CD4-positive, alpha-beta T cell treated with Interleukin-17A for 4 hours (primary cell): ENCODE measurements at places on chromosomes 5 and 9.

GRCh38 chr9:96413302-96414221 lies 4.6 kb downstream of the ZNF367 start:
- DNase-seq: peak; percentile 50

DNA sequence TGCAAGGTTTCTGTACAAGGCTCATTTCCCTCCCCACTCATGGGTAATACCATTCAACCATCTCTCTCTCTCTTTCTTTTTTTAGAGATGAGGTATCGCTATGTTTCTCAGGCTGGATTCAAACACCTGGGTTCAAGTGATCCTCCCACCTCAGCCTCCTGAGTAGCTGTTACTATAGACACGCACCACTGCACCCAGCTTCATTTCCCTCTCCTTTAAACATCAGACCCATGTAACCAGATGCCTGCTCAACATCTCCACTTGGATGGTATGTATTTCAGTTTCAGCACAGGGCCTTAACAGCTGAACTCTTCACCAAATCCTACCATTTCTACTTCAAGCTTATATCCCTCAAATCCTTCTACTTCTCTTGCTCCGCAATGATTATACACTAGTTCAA lies 117.4 kb downstream of the SSBP2 start:
- no peak for DNase-seq

DNA sequence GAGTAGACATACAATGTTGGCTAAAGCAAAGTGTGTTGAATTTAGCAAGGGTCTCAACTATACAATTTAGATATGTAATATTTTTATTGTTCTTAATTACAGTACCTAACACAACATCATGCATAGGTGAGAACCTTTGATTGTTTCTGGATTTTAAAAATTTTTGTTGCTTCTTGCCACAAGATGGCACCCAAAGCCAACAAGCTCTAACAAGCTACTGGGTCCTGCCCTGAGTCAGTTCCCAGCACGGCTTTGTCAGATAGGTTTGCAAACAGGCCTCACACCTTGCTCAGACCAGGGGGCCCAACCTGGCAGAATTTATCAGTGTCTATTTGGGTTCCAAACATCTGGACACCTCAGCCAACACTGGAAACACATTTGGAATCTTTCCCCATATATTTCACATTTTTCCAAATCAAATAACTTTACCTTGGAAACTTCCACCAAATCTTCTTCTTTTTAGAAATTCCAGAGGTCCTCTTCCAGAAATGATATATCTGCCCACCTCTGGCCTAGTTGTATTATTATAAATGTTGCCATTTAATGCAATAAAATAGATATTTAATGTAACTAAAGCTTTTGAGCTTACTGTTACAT lies 49.5 kb upstream of the EGFLAM start:
- no peak for DNase-seq

GRCh38 chr9:18555105-18555883 lies 81.3 kb downstream of the ADAMTSL1 start:
- DNase-seq: no peak

- DNase-seq: no peak
Observed at GRCh38 chr5:56910210-56910965, 992 bp downstream of the SETD9 start.

DNA sequence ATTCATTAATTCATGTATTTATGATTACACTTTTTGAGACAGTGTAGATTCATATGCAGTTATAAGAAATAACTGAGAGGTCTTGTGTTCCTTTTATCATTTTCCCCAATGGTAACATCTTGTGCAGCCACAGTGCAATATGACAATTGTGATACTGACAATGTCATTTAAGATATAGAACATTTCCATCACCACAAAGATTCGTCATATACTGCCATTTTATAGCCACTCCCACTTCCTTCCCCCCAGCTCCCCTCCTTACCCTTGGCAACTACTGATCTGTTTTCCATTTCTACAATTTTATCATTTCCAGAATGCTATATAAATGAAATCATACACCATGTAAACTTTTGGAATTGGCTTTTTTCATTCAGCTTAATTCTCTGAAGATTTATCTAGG lies 53.8 kb downstream of the NR2F1 start:
- DNase-seq: no peak

DNA sequence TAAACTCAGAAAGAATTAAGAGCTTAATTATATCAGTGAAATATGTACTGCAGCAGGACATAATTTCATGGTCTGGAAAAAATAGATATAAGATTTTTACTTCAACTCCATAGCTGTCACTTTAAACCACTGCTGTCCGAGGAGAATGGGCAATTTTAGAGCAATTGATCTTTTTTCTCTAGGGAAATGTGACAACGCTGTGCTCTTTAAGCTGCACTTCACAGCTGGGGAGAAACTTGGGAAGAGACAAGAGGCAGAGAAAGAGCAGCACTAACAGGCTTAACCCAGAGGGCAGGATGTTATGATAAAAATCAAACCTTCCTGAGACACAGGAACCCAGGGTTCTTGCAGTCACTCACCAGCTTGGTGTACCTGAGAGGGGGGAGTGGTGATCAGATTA lies 92.0 kb downstream of the SPOCK1 start:
- DNase-seq: no peak

DNA sequence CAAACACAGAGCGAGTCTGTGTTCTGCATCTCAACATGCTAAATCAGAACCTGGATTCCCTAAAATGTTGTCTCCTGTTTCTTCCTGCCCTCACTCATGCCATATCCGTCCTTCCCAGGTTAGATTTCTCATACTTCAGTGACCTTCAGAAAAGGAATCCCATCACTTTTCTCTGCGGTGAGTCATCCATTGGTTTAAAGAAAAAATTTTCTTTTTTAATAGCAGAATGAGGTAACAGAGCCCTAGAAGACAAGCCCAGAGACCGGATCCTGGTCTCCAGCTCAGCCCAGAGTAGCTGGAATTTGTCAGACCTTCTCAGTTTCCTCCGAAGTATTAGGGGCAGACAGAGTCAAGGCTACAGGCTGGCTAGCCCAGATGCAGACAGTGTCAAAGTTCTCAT lies 143.2 kb upstream of the DMRT1 start:
- DNase-seq: no peak

- no peak for DNase-seq
Observed at GRCh38 chr5:42542106-42542505, 118.9 kb downstream of the GHR start.
